ENCODE measurements at places on chromosomes 5 and 9. TPM values are rescaled to one million over a fixed set of nuclear protein-coding genes. Genes with fewer than 3 reads are reported as not detected.

The DTWD2 gene
- 8.2 TPM for polyA plus RNA-seq

The RNF180 gene
- polyA plus RNA-seq, result 2.6 TPM

The CORO2A gene
- 0.11 TPM for polyA plus RNA-seq

The LHX3 gene
- polyA plus RNA-seq, result not detected

The SPINK4 gene
- polyA plus RNA-seq, result not detected

The KCTD16 gene
- not detected for polyA plus RNA-seq

The SLC36A2 gene
- 0.15 TPM for polyA plus RNA-seq

The SLC6A19 gene
- not detected for polyA plus RNA-seq

The CNTNAP3B gene
- 3.4 TPM for polyA plus RNA-seq

The DRD1 gene
- polyA plus RNA-seq, result not detected

Data from heart left ventricle (tissue), 16 donors.